ENCODE measurements at places on chromosomes 7 and 10.
A peak's percentile ranks its signal among the peaks of the same experiment; 100 is the strongest.

- DNase-seq = no peak
Measured at GRCh38 chr7:4269086-4269485, 413.0 kb upstream of the FOXK1 start.

DNA sequence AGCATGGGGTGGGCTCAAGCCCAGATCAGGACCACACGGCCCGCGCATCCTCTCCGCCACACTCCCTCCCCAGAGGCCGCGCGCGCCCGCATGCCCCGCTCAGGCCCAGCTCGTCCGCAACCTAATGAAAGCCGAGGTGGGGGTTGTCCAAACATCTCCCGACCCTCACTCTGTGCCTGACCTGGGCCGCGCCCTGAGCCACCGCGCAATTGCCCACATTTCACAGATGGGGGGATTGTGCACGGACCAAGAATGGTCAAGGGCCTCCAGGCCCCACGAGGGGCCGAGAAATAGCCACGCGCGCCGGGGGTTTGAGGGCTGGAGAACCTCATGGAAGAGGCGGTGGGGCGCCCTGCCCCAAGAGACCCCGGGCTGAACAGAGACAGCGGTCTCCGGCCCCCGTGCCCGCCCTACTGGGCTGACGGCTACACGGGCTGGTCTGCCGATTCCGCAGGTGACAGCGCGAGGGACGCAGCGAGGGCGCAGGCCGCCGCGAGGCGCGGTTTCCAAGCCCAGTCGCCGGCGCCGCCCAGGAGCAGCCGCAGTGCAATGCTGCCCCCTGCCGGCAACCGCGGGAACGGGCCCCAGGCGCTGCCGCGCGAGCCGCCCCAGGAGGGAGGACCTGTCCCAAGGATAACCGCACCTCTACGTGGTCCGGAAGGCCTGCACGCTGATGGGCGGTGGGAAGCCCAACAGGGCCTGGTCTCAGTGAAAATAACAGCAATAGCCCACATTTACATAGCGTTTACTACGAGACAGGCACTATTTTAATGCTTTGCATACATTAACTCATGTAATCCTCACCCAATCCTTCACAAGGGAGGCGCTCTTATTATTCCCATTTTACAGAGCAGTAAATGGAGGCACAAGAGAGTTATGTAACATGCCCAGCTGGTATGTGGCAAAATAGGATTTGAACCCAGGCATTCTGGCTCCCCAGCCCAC, 10.5 kb upstream of the GRID1 start:
- peak; percentile 53 for DNase-seq

- DNase-seq = no peak
Measured at GRCh38 chr7:73851410-73852338, 9.3 kb upstream of the TMEM270 start.

DNA sequence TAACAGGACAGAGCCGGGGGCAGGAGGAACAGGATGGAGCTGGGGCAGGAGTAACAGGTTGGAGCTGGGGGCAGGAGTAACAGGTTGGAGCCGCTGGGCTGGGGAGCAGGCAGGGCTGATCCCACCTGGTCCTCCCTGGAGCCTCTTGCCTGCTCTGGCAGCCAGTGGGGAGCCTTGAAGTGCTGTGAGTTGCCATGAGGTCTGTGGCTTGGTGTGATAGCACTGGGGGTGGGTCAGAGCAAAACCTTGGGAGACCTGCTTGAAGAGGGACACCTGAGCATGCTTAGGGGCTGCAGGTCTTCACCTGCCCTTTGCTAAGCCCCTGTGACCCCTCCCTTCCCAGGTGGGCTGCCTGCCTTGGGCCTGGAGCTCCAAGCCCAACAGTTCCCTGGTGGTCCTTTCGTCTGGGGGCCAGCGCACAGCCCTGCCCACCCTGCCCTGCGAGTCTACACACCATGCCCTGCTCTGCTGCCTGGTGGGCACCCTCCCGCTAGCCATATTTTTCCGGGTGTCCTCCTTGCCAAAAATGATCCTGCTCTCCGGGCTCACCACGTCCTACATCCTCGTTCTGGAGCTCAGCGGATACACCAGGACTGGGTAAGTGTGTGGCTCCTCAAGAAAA, 111.6 kb downstream of the ADCY1 start:
- no peak for DNase-seq

GRCh38 chr7:19202599-19202998, 57.4 kb upstream of the FERD3L start:
- DNase-seq = no peak

DNA sequence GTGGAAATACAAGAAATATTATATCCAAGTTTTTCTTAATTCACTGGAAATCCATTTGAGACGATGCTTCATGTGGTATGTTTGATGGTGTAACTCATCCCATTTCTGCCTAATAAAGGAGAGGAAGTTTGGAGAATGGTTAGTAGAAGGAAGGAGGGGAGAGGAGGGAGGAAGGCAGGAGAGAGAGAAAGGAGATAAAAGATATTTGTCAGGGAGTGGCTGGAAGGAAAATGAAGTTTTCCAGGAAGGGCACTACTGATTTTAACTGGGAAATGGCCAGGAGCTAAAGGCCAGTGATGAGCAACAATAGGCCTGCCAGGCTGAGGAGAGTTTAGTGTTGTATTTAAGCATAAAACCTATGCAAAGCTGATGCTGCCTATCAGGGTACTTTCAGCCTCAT, 182.0 kb downstream of the STK31 start:
- DNase-seq = no peak

- no peak for DNase-seq
Measured at GRCh38 chr10:117137911-117138642, at the start of gene VAX1. Gene VAX1, minus strand, starts transcription at chr10:117138270. Its CDS starts 214 bp downstream, at chr10:117138056.

GRCh38 chr10:14184841-14185315, 145.8 kb downstream of the FRMD4A start:
- DNase-seq = peak; percentile 25

GRCh38 chr7:89607792-89608191, 546.5 kb upstream of the STEAP1 start:
- peak; percentile 5 for DNase-seq

- peak; percentile 75 for DNase-seq
Measured at GRCh38 chr10:13348216-13349017, at the start of gene SEPHS1. Gene SEPHS1, minus strand, starts transcription at chr10:13348293. Its CDS starts 3,343 bp downstream, at chr10:13344950.

DNA sequence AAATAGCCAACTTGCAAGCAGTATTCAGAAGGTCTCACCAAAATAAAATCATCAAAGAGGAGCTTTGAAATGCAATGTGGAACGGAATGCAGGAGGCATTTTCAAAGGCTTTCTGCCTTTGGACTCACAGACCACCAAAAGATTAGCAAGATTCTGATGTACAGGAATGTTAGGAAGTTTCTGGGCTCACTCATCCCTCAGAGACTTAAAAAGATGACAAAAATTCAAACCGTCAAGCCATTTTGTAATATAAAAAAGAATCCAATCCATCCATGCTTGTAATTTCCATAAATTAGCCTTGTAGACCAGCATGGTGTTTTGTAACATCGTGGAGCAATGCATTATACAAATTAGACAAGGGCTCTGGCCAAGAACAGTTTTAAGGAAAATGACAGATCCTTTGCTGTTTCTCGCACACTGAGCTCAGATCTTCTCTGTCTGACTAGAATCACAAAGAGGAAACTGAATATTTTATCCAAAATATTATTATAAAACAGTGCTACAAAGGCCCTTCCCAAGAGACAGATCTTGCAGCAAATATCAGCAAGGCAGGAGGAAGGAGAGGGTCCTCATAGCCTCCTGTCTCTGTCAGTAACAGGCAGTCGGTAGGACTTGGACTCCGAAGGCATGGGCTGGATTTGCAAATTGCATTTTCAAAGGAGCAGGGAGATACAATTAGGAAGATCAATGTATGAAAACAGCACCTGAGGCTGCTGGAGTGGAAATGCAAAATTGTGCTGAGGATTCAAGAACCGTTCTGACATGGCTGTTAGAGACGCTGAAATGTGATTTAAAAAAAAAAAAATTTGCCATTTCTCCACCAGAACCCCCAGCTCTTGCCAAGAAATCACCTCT, 57.4 kb upstream of the NRP1 start:
- no peak for DNase-seq

- DNase-seq = no peak
Measured at GRCh38 chr10:30151581-30152389, 92.4 kb upstream of the JCAD start.

DNA sequence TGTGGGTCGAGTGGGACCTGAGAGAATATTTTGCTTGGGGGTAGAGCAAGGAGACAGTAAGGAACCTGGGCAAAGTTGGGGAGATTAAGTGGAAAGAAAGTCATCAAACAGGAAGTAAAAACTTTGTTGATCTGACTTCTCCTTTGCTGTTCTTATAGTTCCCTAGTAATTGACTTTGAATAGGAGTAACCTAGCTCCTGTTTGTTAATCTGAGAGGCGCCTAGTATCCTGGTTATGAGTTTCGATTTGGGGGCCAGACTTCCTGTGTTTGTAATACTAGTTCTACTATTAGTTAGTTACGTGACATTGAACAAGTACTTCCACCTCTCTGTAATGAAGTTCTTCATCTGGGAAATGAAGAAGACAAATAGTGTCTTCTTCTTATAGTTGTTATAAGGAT, 99.1 kb downstream of the ZNF365 start:
- DNase-seq = no peak

DNA sequence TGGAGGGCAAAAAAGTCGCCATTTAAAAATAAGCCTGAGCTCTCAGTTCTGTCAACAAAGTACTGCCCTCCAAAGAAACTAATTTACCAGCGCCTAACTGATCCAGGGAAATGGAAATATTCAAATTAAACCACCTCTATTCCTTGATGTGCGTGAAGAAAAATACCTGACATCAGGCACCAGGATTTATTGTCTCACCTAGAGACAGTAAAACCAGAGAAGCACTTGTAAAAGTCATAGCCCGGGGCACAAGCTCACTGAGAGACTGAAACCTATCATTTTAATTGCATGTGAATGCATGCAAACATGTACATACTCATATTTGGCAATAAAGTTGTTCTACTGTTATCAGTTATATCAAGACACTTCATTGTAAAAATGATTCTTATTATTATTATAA, 147.3 kb upstream of the VSTM2A start:
- no peak for DNase-seq

DNA sequence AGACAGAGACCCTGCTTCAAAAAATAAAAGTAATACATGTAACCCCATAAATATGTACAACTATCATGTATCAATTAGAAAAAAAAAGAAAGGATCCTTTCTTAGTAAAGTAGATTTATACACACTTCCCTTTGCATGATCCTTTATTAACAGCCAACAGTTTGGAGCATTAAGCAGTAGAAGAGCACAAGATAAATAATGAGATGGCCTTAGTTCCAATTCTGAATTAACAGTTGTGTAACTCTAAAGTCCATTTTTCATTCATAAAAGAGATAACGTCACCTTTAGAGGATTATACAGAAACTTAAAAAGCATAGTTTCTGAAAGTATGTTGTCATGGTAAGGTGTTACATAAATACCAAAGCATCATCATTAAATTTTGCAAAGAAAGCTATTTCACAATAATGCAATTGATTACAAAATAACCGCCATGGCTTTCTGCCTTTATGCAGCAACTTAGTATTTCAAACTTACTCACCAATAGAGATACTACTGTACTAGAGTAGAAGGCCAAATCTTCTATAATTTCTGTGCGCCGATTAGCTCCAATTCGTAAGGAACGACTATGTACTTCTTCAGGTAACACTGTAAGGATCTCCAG, 40.3 kb downstream of the TNPO3 start:
- no peak for DNase-seq

DNA sequence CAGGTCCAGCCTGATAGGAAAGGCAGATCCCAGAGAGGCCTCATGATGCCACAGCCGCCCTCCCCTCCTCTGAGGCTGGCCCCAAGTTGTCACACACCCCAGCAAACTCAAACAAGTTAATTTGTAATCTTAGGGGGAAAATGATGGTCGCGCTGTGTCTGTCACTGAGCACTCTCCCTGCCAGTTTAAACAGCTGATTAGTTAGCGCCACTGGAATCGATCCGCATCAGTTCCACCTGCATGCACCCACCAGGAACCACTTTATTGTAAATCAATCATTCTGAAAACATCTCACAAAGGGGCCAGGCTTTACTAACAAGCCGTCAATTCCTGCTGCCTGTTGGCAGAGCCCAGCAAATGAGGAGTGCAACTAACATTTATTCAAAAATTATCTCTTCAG, 870.9 kb downstream of the KCNMA1 start:
- no peak for DNase-seq

GRCh38 chr7:142817506-142817905, 37.4 kb upstream of the EPHB6 start:
- DNase-seq = no peak

DNA sequence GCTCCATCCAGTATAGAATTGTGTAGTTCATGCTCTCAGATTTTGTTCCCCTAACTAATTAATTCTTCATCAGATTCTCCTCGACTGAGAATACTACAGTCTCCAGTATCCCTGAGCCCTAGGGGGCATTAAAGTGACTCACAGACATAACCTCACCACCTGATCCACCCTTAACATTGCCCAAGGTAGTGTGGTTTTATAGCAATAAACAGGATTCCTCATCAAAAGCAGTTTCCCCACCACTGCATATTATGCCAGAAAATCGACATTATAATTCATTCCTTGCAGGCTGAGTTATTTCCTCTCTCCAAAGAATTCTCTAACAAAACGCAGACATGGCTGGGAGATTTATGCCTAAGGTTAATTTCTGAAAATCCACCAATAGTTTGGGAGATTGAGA, 1402.5 kb upstream of the CELF2 start:
- no peak for DNase-seq

GRCh38 chr10:131099028-131099726, 212.3 kb downstream of the TCERG1L start:
- no peak for DNase-seq

DNA sequence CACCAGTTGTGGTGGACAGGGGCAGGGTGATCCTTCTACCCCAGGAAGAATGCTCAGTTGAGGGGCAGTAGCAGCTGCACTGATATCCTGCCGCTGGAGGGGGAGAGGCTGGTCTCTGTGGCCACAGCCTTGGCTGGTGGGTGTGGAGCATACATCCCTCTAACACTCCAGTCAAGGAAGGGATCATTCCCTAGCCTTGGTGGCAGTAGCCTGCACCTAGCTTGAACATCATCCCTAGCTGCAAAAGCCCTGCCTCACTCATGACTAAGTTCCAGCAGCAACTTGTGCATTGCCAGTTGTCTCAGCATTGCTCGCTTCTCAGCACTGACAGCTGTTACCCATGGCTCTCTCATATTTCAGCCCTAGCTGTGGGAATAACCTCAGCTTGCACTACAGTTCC, 688.9 kb upstream of the POT1 start:
- no peak for DNase-seq

GRCh38 chr10:17001961-17002749, 127.5 kb downstream of the CUBN start:
- peak; percentile 10 for DNase-seq

DNA sequence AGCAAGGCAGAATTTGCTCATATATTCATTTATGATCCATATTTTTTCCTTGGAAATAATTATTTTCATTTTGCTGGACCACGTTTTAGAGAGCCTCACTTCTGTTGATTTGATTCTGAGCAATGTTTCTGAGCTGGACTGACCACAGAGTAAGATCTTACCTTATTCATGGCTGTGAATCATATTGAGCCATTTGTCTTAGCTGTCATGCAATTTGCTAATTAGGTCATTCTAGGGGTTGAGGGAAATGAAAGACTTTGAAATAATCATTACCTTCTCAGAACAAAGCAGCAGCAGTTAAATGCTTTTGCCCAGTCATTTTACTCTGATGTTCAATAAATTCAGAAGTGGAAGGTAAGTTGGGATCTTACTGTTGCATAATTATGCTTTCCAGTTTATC, 251.4 kb downstream of the SDK1 start:
- DNase-seq = no peak

Data from stimulated activated CD8-positive, alpha-beta memory T cell treated with anti-CD3 and anti-CD28 coated beads, Interleukin-7, amount 100 ng/mL, for 48 hours (primary cell).